ENCODE measurements at places on chromosomes 1 and 21.

DNA sequence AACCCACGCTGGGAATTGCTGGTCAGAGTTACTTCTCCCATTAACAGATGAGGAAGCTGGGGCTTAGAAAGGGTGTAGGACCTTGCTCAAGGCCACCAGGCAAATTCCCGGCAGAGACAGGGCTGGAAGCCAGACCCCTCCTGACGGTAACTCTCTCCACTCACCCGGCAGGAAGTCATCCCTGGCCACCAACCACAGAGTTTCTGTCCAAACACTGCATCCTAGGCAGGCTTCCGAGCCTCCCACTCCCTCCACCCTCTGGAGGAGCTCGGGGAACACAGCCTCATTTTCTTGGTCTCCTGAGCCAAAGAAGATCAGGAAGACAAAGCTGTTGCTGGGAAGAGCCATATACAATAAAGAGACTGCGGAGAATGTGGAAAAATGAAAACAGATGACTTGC lies 25.0 kb upstream of the ZNF436 start:
- DNase-seq: no peak

GRCh38 chr1:16168622-16169360 lies 12.9 kb upstream of the EPHA2 start:
- no peak for DNase-seq

DNA sequence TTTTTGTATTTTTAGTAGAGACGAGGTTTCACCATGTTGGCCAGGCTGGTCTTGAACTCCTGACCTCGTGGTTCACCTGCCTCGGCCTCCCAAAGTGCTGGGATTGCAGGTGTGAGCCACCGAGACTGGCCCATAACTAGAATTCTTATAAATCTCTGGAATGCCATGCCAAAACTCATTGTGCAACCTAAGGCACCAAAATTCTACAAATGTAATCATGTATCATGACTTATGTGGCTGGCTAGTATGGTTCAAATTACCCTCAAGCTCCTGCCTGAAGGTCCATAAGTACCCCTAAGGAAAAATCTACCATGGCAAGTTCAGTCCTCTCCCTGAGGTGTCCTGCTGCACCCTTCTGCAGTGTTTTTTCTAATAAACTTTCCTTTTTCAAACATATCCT lies 63.8 kb upstream of the CSF1 start:
- no peak for DNase-seq

DNA sequence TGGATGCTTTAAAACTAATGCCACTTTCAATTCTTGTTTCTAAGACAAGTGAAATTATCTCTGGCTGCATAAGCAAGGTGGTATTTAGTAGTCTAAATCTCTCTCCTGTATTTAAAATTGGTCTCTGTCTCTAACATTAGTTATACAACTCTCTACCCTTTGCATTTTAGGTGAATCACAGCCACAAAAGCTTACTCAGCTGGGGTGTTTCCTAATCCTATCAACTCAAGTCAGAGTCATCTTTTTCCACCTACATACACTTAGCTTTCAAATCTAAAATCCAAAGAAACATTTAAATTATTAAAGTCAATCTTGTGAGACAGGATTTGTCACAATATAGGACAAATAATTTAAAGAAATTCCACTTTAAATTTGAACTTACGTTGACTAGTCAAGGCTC lies 255.1 kb upstream of the CXADR start:
- no peak for DNase-seq

DNA sequence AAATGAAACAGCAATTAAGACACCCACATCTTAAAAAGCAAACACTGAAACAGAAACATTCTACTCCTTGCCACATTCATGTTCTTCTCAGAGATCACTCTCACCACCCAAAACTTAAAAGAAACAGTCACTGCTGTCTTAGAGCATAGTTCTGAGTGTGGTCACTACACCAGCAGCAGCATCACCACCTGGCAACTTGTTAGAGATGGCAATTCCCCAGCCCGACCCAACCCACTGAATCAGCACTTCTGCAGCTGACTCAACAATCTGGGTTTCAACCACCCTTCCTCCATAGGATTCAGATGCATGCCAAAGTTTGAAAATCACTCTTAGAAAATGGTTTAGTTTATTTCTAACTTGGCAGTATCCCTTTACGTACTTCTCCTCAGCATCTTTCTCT lies 126.1 kb downstream of the CDC42BPA start:
- no peak for DNase-seq
